ENCODE measurements at places on chromosomes 5 and 9. TPM values are rescaled to one million over a fixed set of nuclear protein-coding genes. Genes with fewer than 3 reads are reported as not detected.

GRCh38 chr5:38249301-38249700 is 9.1 kb upstream of the EGFLAM start:
- DNase-seq, result no peak

- no peak for DNase-seq
Observed at GRCh38 chr5:109645707-109646192, 44.0 kb upstream of the MAN2A1 start.

- DNase-seq, result no peak
Observed at GRCh38 chr5:132825033-132825833, 5.2 kb downstream of the SHROOM1 start.

DNA sequence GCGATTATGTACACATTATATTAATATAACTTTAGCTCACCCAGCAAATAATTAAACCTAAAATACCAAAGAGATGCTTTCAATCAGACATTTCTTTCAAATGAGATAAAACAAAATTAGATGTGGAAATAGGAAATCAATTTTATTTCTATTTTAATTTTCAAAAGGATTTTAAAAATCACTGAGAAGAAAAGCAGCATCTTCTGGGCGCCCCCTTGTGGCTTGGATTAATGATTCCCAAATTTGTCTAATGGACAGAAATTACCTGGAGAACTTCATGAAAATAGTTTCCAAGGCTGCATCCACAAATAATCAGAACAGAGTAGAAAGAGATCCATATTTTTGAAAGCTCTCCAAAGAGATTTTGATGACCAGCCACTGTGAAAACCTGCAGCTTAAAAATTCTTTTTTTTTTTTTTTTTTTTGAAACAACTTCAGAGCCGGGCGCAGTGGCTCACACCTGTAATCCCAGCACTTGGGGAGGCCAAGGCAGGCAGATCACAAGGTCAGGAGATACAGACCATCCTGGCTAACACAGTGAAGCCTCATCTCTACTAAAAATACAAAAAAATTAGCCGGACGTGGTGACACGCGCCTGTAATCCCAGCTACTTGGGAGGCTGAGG is 50.9 kb upstream of the CEMIP2 start:
- DNase-seq, result peak; percentile 53

DNA sequence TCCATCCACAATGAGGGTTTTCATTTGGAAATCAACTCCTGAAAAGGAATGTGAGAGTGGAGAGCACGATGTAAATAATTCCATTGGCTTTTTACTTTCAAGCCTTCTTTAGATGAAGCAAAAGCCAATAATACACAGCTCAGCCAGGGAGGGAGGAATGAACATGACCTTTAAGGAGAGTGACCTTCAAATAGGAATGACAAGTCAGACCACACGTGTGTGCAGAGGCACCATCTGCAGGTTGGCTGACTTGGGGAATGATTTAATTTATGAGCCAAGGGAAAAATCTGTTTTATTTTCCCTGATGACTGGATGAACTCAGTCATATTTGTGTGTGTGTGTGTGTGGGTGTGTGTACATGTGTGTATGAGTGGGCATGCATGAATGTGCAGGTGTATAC is 64.5 kb downstream of the RASEF start:
- no peak for DNase-seq

DNA sequence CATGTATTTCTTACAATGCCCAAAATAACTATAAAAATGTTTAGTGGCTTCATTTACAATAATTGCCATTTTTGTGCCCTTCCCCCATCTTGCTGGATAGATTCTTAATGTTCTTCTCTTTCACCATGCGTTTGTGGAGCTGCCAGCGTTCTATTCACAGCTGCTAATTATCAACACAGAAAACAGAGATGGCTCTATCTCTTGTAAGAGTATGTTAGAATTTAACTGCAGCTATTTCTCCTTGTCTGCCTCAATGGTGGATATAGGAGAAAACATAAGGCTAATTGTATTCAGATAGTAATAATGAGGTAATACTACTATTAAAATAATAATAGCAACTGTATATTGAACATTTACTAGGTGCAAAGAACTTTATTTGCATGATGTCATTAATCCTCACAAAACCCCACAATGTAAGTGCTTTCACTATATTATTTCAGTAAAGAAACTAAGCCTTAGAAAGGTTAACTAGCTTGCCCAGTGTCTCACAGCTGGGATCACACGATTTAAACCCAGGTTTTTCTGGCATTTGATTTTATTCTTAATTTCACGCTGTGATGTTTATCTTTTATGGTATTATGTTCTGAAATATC is 50.1 kb downstream of the JAKMIP2 start:
- DNase-seq, result no peak

GRCh38 chr5:31086839-31087415 is 106.6 kb upstream of the CDH6 start:
- no peak for DNase-seq

DNA sequence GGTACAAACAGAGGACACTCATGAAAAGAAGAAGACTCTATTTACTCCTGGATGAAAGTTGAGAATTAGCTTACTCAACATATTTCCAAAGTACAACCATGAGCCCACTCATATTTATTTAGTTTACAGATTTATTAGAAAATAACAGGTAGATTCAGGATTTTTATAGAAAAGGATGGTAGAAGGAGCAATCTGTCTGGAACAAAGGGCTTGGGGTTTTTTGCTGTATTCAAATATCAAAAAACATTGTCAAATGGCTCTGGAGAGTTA is 7.0 kb upstream of the ERAP2 start:
- no peak for DNase-seq

Gene MOCS2
- 25.4 TPM for total RNA-seq

Gene CARTPT
- not detected for total RNA-seq

Gene CXCL14
- not detected for total RNA-seq

Gene LHX3
- 0.08 TPM for total RNA-seq

Gene C9orf153
- total RNA-seq, result not detected
